Stimulated activated CD8-positive, alpha-beta memory T cell treated with anti-CD3 and anti-CD28 coated beads, Interleukin-2, amount 100 ng/mL, for 1 hour (primary cell): ENCODE measurements at places on chromosomes 6 and 20.

- DNase-seq: no peak
These were observed 6.7 kb upstream of the C2 start for GRCh38 chr6:31920811-31921210.

- no peak for DNase-seq
These were observed 32.9 kb upstream of the UST start for GRCh38 chr6:148713921-148714320.

GRCh38 chr6:109306733-109307132 is 75.5 kb downstream of the CD164 start:
- no peak for DNase-seq

DNA sequence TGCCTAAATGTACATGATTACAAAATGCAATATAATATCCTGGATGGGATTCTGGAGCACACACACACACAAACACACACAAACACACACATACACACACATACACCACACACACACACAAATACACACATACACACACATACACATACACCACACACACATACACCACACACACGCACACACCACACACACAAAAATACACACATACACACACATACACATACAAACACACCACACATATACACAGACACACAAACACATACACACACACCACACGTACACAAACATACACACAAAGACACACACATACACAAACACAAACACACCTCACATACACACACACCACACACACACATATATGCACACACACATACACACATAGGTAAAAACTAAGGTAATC is 134.6 kb upstream of the SYNDIG1 start:
- DNase-seq: no peak

DNA sequence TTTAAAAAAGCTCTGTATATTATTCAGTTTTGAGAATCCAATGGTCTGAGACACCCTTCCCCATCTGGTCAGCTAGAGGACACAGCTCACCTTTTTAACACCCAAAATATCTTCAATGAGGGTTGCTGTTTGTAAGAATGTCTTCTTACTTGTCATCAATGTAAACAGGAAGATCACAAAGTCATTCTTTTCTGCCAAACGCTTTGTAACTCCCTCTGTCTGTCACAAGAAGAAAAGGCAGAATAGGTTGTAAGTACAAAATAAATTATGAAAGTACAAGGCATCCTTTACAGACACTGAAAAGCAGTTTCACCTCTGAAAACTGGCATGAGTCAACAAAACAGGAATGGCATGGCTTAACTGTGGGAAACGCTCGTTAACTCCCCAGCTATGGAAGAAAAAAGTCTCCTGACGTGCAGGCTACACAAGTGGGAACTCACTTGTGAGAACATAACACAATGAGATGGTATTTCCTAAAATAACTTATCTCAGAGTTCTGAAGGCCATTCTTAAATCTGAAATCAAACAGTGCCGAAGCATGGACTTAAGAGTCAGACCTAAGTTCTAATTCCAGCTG is 42.7 kb downstream of the TRPC4AP start:
- no peak for DNase-seq

DNA sequence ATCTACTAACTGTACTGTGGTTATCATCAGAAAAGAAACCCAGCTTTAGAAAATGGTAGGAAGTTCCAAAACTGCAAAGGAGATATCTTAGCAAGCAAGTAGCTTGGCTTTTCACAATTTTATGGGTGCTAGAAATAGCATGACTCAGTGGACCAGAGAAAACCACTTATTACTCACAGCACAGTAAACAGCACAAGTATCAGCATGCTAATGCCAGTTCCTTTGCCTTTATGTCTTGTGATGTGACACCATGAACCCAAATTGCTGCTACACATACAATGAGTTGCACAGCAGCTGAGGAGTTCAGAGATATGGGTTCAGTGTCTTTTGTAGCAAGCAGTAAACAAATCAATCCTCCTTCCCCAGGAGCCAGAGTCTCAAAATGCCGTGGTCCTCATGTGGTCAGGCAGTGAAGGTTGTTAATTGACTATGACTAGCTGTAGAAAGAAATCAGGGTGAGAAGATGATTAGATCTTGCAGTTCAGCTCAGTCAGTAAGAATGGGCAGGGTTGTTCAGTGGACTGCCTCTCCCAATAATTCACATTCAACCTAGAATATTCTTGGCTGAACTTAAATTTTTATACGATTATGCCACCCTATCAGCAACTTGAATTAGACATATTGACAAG is 73.3 kb downstream of the OPRM1 start:
- DNase-seq: no peak
